ENCODE measurements at places on chromosomes 16 and 17.
A peak's percentile ranks its signal among the peaks of the same experiment; 100 is the strongest.

- no peak for DNase-seq
These were observed 28.7 kb downstream of the CALB2 start for GRCh38 chr16:71387045-71387871.

- peak; percentile 23 for DNase-seq
These were observed at the start of gene FAM83G for GRCh38 chr17:19004421-19005136. TSS of gene FAM83G (minus strand) at chr17:19004764. CDS start at chr17:19004041, 723 bp downstream.

DNA sequence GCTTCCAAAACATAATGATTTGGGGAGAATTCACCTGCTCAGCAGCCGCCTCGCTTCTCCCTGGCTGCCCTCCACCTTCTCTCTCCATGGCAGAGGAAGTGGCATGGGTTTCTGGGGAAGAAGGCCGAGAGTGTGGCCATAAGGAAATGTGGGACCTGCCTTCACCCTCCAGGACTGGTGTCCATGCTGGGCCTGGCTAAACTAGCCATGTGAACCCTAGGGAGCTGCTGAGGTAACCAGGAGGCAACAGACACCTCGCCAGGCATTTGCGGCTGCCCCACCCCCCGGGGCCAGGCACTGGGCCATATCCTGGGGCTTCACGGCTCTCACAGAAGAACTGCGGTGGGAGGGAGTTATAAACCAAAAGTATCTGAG is 9.9 kb upstream of the CMTM4 start:
- no peak for DNase-seq

- no peak for DNase-seq
These were observed 10.0 kb downstream of the BTBD17 start for GRCh38 chr17:74351552-74352210.

DNA sequence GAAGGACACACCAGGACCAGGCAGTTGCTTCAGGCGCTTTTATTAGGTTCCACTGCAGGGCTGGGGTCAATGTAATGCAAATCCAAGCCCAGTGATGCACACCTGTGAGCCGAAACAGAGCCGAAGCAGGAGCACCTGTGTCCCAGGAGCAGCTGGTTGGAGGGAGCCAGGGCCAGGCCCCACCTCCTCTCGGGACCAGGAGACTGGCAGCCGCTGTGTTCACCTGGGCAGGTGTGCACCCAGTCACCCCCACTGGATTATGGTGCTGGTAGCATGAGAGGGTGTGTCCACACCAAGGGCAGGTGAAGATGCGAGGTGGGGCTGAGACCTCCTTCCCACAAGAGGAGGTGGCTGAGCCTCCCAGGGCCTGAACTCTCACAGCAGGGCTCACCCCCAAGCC is 4.7 kb upstream of the FAAP100 start:
- peak; percentile 74 for DNase-seq

DNA sequence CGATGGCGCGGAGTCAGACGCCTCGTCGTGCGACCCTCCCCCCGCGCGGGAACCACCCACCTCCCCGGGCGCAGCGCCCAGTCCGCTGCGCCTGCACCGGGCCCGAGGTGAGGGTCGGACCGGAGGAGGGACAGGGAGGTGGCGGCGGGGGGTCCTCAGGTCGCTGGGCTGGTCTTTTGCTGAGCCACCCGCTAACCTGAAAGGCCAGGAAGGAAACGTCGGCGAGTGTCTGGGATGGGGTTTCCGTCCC is 4.9 kb downstream of the TBX2 start:
- DNase-seq: no peak

DNA sequence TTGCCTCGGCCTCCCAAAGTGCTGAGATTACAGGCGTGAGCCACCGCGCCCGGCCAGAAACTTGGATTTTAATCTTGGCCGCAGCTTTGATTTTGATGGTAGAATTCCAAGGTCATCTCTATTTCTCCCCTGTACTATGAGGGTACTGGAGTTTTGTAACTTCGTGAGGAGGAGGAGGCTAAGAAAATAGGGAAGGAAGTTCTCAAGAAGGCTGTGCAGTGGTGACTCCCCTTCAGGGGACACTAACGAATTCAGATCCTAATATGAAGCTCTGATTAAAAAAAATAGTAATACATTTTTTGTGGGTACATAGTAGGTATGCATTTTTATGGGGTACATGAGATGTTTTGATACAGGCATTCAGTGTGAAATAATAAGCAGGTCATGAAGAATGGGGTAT is 55.9 kb downstream of the LDHD start:
- DNase-seq: no peak

DNA sequence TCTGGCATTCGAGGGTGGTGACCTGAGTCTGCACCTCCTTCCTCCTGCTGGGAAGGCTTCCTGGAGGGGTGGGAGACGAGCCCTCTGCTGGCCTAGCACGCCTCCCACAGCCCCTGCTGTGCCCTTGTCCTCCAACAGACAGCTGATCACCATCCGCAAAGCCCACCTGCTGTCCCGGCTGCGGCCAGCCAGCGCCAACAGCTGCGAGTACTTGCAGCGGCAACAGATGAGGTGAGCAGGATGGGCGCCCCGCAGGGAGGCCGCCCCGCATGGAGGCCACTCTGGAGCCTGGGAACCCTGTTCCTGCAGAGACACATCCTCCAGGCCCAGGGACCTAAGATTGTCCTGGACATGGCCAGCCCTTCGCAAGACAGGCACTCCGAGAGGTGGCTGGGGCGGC is 21.6 kb downstream of the UBALD1 start:
- DNase-seq: no peak

- DNase-seq: peak; percentile 91
These were observed at the start of gene RDM1 for GRCh38 chr17:35930211-35931065. TSS of gene RDM1 (minus strand) at chr17:35930773. CDS start at chr17:35930727, 46 bp downstream.

GRCh38 chr17:43912635-43913304 is 5.4 kb upstream of the MPP2 start:
- no peak for DNase-seq

DNA sequence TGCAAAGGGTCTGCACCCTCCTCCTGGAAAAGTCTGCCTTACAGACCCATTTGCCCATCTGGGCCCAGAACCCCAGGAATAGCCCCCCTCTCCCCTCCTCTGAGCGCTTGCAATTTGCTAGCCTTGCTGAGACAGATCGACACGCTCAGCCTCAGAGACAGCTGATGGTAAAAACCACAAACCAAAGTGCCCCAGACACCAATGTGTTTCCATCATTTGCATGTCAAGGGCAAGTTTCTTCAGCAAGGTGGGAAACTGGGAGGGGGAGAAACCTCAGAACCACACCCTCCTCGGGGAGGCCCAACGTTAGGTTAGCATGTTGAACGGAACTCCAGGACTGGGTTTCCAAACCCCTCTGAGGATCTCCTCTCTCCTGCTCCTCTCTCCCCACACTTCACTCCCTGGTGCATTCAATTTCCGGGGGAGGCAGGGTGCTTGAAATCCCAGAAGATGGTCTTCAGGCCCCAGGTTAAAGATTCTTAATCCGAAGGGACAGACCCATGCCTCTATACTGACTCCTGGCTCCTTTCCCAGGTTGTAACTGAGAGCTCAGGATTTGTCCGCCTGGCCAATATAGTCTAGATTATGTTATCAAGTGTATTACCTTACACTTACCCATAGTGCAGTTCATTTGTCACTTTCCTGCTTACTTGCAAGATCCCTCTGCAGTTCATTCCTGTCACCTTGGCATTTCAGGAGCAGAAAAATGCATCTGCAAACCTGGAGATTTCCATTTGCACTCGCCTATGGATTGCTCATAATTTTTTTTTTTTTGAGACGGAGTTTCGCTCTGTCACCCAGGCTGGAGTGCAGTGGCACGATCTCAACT is 1.3 kb upstream of the CUEDC1 start:
- no peak for DNase-seq

- DNase-seq: no peak
These were observed 409.9 kb upstream of the ZFHX3 start for GRCh38 chr16:73457851-73458250.

DNA sequence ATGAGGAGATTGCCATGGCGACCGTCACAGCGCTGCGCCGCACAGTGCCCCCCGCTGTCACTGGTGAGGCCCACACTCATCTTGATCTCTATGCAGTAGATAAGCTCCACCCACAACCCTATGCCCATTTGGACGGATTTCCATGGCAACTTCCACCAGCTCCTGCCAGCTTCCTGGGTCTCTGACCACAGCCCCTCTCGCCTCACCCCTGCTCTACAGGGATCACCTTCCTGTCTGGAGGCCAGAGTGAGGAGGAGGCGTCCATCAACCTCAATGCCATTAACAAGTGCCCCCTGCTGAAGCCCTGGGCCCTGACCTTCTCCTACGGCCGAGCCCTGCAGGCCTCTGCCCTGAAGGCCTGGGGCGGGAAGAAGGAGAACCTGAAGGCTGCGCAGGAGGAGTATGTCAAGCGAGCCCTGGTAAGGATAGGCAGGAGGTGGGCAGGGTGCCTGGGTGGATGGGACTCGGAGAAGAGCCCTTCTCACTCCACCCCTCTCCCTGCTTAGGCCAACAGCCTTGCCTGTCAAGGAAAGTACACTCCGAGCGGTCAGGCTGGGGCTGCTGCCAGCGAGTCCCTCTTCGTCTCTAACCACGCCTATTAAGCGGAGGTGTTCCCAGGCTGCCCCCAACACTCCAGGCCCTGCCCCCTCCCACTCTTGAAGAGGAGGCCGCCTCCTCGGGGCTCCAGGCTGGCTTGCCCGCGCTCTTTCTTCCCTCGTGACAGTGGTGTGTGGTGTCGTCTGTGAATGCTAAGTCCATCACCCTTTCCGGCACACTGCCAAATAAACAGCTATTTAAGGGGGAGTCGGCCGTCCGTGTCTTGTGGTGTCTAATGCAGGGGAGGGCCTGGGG is 4.3 kb downstream of the ALDOA start:
- no peak for DNase-seq

DNA sequence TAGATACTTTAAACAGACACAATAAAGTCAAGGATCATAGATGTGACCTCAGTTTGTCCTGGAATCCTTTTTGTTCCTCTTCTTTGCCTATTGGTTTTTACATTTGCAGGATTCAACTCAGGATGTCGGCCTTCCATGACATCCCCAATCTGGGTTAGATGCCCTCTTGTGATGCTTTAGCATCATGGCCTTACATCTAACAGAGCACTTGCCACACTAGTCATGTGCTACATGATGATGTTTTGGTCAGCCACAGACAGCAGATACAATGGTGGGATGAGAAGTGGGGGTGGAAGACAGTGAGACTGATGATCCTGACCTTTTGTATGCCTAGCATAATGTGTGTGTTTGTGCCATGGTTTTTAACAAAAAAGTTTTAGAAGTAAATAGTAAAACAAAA is 1.8 kb upstream of the SYNRG start:
- DNase-seq: no peak

DNA sequence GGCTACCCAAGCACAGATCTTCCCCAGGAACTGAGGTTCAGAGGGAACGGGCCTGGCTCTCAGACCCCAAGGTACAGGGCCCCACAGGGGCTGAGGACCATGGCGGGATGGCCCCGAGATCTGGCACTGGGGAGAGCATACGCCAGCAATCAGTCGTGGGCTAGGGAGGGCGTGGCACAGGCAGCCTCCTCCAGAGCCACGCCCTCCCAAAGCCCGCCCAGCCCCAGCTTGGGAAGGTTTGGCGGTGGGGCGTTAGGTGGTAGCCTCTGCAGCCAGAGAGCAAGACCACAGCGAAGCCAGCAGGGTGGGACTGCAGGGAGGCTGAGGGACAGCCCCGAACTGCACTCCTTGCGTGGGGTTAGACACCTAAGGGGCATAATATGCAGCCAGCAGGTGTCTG is 11.6 kb downstream of the WNT9B start:
- DNase-seq: no peak

DNA sequence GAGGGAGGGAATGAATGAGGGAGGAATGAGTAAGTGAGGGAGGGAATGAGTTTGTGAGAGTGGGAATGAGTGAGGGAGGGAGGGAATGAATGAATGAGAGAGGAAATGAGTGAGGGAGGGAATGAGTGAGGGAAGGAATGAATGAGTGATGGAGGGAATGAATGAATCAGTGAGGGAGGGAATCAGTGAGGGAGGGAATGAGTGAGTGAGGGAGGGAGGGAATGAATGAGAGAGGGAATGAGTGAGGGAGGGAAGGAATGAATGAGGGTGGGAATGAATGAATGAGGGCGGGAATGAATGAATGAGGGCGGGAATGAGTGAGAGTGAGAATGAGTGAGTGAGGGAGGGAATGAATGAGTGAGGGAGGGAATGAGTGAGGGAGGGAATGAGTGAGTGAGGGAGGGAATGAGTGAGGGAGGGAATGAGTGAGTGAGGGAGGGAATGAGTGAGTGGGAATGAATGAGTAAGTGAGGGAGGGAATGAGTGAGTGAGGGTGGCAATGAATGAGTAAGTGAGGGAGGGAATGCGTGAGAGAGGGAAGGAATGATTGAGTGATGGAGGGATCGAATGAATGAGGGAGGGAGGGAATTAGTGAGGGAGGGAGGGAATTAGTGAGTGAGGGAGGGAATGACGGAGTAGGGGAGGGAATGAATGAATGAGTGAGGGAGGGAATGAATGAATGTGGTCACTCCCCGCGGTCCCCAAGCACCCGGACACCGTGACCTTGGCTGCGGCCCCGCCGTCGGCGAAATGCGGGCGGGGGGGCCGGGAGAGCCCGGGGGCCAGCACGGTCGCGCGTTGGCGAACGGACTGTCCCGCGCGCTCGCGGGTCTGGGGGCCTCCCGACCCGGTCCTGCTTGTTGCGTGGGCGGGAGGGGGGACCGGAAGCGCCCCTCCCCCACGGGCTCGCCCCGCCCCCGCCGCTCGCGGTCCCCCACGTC is 1.1 kb upstream of the UBE2I start:
- no peak for DNase-seq

- no peak for DNase-seq
These were observed 225.5 kb downstream of the STX8 start for GRCh38 chr17:9350080-9350479.

DNA sequence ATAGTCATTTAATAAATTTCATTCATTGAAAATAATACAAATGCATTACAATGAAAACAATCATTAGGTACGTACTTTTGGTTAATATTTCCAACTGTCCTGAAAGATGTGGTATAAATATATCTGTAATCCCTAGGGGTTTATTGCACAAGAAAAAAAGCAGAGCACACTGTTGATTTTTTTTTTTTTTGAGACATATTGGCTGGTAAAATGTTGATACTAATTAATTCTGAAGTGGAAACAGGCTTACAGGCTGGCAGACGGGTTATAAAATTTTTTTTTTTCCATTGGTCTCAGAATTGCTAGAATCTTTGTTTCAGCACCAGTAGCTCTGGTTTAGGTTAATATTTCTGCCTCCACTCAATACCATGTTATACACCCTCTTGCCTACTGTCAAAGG is 193.6 kb downstream of the MAP2K6 start:
- DNase-seq: no peak

DNA sequence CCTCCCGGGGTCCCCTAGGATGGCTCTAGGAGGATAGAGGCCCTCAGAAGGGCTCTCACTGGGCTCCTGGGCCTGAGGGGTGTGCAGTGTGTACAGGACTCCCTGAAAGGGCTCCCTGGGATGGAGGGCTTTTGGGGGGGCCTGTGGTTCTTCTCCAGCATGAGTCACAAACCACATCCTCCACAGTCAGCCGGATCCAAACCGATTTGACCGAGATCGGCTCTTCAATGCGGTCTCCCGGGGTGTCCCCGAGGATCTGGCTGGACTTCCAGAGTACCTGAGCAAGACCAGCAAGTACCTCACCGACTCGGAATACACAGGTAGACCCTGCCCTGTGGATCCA is 4.5 kb downstream of the TRPV2 start:
- DNase-seq: no peak

GRCh38 chr17:3798273-3799180 is 2.5 kb downstream of the ITGAE start:
- DNase-seq: no peak

GRCh38 chr16:12589676-12590075 is 214.0 kb downstream of the CPPED1 start:
- DNase-seq: no peak
